CD4-positive, alpha-beta T cell treated with Interleukin-12 subunit alpha and Interleukin-12 subunit beta, for 1 hour (primary cell): ENCODE measurements at places on chromosomes 1 and 21.

- DNase-seq, result no peak
These were observed 18.7 kb downstream of the ADAMTS5 start for GRCh38 chr21:26948194-26948593.

DNA sequence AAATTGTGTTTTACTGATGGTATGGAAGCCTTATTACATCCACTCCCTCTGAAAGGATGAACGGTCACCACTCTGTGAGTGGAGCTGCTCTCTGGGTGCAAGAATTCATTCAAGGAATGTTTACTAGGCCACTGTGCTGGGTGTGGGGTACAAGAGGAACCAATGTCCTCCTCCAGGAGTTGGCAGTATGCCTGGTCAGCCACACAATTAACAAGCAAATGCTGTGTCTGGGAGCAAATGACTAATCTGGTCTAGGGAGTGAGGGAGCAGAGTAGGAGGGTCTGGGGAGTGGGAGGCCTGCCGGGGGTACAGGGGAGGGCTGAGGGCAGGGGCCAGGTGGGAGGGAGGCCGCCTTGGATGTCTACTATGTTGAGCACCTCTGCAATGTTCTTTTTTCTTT lies 27.2 kb upstream of the TDRD10 start:
- no peak for DNase-seq

DNA sequence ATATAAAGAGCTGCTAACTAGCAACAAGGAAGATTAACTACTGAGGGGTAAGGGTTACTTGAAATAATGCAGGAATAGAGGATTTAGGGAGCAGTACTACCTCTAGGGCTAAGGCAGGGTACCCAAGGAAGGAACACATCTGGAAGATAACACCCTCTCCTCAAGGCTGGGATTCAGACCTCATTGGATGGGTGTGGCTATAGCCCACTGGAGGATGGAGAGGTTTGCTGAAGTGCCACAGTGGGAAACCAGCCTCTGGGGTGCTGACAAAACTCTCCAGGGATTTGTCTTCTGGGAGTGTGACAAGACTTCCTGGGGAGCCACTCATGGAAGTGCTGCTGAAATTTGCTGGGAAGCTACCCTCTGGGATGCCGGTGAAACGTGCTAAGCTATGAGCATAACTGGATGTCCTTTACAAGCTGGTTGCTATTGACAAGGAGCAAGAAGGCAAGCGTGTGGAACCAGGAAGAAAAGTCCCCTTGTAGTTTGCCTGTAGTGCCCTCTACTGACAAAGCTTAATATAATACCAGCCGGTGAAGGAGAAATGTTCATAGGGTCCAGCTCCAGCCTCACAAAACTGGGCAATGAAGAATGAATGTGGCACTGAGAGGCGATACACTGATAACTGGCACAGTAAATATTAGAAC lies 122.8 kb upstream of the USP24 start:
- DNase-seq, result peak; percentile 29

DNA sequence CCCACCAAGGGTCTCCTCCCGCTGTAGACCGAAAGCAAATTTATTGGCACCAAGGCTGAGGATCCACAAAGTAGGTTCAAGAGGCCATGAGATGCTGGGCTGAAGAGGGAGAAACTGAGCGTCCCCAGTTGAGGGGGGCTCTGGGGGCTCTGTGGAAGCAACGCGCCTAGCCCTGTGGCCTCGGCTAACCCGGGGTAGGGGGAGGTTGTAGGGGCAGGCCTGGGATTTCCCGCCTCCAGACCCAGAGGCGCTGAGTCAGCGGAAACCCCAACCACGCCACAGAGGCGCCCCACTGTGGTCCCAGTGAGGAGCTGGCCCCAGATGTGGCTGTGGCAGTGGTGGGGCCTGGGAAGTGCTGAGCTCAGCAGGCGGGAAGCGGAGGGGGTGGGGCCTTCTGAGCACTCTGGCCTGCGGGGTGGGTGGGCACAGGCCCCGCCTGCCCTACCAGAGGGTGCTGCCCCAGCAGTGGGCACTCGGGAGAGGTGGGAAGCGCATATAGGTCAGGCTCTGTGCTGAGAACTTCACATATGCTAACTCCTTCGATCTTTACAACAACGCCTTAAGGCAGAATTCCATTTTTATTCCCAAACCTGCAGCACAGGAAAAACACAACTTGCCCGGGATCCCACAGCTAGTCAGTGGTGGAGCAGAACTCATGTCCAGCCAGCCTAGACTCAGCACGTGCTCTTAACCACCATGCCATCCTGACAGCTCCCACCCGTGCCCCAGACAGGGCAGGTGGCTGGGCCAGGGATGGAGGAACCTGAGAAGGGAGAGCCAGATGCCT lies 1.5 kb upstream of the COL16A1 start:
- DNase-seq, result peak; percentile 64

DNA sequence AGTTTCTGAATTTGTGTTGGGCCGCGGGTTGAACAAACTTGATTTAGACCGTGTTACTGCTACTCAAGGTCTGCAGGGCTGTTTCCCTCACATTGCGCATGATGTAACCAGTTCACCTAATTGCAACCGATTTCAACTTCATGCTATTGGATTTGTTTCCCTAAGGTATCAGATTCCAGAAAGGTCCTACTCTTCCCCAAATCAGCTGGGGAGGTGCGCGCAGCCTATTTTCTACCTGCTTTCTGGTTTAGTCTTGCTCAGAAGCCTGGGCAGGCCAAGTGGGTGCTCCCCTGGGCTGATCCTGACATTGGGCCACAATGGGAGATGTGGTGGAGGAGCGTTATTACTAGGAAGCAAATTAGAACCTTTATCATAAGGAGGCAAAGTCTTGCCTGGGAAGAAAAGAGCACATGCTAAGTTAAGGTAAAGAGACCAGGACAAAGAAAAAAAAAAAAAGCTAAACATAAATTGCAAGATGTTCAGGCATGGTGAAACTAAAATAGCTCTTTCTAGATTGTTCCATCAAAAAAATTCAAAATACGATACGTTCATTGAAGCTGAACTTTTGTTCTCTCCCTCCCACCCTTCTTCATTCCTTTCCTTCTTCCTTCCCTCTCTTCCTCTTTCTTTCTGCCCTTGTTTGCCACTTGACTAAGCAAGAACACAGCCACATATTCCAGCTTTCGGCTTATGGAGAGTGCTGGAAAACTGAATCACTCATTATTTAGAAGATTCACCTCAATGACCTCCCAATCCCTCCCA lies 28.8 kb upstream of the TARBP1 start:
- no peak for DNase-seq

GRCh38 chr1:42002220-42002619 lies 83.5 kb upstream of the HIVEP3 start:
- DNase-seq, result no peak

DNA sequence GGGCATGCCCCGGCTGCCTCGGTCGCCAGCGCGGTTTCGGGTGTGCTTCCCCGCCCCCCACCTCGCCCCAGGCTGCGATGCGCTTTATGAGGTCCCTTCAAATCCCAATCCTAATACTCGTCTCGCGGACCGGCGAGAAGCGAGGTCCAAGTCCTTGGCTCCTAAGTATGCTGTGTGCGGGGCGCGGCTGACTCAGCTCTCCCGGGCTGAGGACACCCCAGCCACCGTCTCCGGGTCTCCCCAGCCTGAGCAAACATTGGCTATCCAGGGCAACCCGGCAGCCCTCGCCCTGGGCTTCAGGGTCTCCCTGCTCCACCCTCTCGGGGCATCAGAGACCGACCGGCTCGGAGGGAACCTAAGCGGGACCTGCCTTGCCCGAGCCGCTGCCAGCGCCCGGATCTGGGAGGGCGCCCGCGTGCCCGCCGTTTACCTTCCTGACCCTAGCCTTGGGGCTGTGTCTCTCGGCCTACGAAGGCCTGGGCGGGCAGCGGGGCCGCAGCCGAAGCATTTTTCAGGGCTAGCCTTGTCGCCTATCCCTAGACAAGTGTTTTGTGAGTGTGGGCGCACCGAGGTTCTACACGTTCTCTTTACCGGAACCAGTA lies 1.2 kb downstream of the ITPKB start:
- DNase-seq, result peak; percentile 42

- DNase-seq, result no peak
These were observed 4.8 kb downstream of the GBP7 start for GRCh38 chr1:89171067-89171438.

DNA sequence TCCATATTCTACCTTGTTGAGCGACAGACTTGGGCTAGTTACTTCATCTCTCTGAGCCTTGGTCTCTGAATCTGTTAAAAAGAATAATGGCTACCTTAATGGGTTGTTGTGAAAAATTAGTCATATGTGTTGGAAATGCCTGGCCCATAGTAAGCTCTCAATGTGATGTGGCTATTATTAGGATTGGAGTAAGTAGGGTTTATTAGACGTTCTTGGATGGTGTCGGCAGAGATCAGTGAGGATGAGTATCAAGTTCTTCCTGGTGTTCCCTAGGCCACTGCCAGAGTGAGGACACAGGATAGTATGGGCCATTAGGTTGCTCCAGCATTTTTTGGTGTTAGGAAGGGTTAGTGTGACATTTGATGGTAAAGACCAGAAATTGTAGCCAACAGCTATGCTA lies 121.1 kb upstream of the DUSP10 start:
- no peak for DNase-seq

GRCh38 chr1:153842006-153842471 lies 66.8 kb downstream of the SLC27A3 start:
- DNase-seq, result no peak

DNA sequence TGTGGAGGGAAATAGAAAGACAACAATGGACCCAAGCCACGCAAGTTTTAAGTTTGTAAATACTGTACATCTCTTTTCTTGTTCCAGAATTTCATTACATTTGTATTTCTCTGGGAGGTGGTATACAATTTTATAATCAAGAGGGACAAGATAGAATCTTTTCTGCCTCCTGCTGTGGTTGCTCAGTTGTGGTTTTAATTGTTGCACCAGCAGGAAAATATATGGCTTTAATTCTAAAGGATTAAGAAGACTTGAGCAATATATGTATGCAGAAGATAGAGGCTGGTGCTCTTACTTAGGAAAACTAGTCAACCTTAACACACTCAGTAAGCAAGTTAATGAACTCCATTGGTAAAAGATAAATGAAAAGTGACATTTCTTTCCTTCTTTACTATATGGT lies 19.8 kb upstream of the ASB17 start:
- no peak for DNase-seq

DNA sequence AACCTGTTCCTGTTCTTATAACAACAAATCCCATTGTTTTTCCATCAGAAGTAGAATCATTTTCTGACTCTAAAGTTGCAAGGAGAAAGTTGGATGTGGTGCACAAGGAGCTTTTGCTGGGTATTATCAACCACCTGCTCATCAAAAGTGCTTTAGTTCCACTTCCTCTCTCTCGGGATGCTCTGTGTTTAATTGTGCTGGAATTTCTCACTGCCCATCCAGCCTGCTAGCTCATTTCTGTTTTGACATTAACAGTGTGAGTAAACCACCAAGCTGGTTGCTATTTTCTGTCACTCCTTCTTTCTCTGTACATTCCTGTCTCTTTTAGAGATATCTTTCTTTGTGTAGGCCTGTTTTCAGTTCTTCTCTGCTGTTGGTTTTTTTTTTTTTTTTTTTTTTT lies 6.0 kb downstream of the KDM4A start:
- no peak for DNase-seq

DNA sequence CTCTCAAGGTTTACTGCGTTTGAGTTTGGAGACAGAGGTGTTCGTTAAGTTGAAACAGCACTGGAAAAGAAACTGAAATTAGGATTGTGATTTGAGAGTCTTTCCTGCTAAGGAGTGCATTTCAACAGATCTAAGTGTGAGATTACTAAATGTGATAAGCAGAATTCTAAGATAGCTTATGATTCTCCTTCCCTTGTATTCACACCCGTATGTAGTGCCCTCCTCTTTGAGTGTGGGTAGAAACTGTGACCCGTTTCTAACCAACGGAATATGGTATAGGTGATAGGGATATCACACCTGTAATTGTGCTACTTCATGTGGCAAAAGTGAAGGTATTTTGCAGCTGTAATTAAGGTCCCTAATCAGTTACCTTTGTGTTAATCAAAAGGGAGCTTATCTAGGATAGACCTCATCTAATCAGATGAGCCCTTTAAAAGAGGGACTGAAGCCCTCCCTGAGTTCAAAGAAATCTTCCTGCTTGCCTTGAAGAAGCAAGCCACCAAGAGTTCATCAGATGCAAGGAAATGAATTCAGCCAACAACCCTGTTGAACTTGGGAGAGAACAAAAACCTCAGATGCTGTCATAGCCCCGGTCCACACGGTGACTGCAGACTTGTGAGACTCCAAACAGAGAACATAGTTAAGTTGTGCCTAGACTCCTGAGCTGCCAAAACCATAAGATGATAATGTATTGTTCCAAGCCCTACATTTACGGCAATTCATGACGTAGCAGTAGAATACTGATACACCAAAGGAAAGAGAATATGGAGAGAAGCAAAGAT lies 12.6 kb upstream of the IL12RB2 start:
- DNase-seq, result no peak

GRCh38 chr1:3543076-3544039 lies 68.0 kb downstream of the MEGF6 start:
- no peak for DNase-seq

DNA sequence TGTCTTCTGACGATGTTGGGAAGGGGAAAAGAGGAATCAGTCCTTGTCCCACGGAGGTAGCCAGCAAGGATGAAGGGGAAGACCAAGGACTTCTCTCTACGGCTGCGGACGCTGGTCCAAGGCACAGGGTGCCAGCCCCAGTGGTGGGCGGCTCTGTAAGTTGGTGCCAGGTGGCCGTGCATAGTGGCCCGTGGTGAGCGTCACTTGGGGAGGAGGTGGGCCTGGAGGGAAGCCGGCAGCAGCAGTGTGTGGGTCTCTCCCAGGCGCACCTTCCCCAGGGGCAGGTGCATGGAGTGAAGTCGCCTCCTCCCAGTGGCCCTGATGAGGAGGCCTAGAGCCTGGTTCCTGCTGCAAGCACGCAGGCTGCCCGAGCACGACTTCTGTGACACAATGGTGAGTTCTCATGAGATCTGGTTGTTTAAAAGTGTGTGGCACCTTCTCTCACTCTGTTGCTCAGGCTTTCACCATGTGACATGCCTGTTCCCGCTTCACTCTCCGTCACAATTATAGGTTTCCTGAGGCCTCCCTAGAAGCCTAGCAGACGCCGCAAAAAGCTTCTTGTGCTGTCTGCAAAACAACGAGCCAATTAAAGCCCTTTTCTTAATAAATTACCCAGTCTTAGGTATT lies 43.6 kb upstream of the TIAM1 start:
- DNase-seq, result no peak

DNA sequence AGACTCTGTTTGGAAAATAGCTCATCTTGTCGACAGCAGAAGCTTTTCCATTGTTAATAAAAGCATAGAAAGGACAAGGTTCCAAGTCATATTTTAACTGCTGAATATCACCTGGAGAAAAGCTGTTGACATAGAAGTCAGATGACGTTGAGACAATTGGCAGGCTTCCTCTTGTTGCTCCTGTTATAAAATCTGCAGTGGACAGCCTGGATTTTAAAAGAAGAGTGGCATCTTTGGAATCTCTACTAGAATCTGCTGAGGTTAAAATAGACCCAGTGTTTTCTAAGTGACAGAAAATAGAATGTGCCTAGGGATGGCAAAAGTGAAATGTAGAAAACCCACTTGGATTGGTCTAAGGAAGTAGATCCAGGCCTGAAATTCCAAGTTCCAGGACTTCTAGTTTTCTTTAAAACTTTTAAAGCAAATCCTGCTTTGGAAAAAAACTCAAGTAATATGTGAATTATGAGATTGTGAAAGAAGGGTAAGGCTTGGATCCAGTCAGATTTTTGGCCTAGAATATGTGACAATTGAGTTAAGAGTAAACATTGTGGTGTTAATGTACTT lies 53.6 kb upstream of the NEXN start:
- DNase-seq, result no peak
